ENCODE measurements at places on chromosomes 1 and 21.

DNA sequence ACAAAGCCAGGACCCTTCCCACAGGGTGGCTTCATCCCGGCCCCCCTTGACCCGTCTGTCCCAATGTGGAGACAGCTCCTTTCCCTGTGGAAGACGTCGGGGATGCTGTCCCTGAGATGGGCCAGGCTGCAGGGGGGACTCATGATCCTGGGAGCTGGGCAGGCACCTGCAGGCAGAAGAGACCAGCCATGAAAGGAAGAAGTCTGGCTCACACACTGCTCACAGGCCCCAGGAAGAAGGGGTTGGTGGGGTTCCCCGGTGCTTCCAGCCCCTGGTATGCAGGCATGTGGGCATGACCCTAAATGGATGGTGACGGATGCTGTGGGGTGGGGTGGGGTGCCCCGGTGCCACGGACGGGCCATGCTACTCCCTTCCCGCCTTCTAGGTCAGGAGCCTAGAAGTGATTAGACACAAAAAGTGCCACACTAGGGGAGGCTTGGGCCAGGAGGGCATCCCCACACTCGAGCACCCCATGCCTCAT is 8.3 kb downstream of the ACTRT2 start:
- DNase-seq: no peak

DNA sequence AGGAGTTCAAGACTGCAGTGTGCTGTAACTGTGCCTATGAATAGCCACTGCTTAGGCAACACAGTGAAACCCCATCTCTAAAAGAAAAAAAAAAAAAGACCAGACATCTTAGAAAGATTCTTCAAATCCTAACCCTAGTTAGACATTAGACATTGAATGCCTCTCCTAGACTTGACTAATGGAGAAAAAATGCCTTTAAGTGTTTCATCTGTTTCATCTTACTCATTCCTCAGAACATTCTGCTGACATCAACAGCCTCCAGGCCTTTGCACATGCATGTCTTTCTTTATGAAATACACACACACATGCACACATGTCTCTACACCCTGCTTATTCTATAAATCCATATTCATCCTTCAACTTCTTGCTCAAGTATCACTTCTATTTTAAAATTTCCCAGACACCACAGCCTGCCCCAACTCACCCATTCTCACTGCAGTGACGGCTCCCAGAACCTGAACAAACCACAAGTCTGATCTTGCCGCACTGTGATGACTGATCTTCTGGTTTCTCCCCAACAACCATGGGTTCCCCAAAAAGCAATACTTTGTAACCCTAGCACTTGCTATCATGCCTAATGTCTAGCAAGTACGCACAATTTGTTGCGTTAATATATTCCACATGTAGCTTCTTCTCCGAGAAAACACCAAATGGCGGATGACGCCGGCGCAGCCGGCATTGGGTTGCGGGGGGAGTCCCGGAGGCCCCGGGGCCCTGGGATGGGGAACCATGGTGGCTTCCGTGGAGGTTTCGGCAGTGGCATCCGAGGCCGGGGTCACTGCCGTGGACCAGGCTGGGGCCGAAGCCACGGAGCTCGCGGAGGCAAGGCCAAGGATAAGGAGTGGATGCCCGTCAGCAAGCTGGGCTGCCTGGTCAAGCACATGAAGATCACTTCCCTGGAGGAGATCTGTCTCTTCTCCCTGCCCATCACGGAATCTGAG is 37.4 kb downstream of the LRRC52 start:
- DNase-seq: peak; percentile 35

DNA sequence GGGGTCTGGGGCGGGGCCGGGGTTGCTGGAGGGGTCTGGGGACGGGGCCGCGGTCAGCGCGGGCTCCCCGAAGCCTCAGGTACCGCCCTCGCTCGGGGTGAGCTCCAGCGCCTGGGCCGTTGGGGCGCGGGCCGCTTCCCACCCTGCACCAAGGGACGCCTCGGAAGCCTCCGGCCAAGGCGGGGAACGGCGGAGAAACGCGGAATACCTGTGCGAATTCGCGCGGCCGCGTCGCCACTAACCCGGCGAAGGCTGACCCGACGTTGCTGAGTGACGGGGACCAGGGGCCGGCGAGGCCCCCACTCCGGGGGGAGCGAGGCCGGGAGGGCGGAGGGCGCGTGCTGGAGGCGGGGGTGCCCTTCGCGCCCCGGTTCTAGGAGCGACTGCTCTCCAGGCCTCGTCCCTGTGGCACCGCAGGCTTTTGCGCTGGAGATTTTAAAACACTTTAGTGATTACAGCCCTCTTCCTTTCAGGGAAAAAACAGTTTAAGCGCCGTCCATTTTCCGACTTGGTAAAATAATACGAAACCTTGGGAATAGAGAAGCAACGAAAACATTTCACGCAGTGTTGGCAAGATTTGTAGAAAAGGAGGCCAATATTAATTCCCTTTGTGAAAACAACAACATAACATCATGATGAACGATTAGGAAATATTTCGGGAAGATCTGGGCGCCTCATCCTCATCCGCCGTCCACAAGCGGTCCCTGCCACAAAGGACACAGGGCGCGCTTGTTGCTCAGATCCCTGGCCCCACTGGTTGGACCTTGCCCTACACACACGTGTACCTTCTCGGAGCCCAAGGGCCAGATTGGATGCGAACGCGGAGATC is 971 bp upstream of the GNG4 start:
- peak; percentile 7 for DNase-seq

DNA sequence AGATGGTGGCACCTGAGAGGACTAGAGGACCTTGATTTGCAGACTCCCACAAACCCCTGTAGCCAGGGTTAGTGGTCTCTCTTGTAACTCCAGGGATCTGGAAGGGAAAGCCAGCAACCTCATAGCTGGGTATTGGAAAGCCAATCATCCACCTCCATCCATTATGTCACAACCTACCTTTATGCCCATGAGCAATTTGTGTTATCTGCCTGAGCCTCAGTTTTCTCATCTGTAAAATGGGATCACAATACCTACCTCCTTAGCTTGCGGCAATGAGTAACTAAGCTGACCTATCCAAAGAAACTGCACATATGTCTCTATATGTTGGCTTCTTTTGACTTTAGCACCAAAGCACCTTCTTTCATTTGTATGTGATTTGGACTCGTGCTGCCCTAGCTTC is 14.5 kb downstream of the DLGAP3 start:
- no peak for DNase-seq

GRCh38 chr1:229280921-229281320 is 10.0 kb downstream of the RAB4A start:
- DNase-seq: peak; percentile 28

GRCh38 chr1:90986953-90987352 is 34.9 kb downstream of the ZNF644 start:
- no peak for DNase-seq

DNA sequence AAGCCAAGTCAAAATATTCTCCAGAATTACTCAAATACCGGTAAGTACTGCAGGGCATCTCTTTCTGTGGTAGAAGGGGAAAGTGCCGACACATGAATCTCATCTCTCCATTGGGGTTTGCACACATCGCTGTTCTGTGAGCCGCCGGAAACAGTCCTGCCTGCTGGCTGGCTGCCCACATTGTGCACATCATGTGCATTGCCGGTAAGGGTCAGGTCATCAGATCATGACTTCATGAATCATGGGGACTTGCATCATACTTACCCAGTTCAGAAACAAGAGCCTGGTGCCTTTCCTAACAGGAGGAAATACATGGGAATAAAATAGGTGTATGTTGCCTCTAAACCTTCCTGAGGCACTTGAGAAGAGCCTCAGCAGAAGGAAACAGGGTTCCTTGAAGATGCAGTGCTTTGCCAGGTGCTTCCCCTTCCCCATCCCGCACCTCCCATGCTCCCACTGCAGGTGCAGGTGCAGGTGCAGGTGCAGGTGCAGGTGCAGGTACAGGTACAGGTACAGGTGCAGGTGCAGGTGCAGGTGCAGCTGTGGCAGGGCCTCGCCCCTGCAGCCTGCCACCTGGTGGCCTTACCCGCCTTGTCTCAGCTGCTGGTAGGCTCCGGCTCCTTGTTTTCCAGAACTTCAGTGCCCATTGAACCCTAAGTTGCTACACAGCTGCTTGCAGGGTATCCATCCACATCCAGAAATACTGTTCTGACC is 26.5 kb downstream of the GPR137B start:
- peak; percentile 85 for DNase-seq

DNA sequence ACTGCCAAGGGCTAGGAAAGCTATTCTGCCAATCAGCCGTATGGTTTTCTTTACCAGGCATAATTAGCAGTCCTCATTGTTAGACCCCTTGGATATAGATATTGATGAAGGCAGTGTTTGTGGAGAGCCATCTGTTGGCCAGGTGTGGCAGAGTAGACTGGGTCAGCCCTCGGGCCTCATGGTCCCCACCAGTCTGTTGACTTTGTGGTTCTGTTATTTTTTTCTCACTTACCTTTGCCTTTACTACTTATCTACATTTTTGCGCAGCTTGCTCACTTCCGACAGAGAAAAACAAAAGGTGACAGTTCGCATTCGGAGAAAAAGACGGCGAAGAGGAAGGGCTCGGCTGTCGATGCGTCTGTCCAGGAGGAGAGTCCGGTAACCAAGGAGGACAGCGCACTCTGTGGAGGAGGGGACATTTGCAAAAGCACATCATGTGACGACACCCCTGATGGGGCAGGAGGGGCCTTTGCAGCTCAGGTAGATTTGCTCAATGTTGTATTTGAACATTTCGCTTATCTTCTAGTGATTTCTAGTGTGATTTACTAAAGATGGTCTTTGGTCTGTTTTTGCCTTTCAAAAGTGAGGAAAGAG is 2.3 kb downstream of the PCNT start:
- DNase-seq: no peak

DNA sequence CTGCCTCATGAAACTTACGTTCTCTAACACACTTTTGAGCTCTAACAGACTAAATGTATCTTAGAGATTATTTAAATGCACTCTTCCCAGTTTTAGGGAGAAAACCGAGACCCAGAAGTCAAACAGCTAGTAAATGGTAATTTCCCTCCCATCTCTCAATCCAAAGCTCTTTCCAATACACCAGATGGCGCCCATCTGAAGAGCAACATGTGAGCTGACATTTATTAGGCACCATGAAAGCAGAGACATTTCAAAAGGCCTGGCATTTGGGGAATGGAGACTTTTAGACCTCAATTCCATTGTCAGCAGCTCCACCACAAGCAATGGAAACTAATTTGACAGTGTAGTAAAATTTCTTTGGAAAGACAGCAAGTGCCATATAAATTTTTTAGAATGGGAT is 191.4 kb downstream of the DAB1 start:
- DNase-seq: peak; percentile 6

GRCh38 chr1:205668951-205669340 is 11.4 kb downstream of the SLC45A3 start:
- peak; percentile 52 for DNase-seq

- DNase-seq: no peak
Observed at GRCh38 chr1:36950604-36951291, 83.6 kb downstream of the GRIK3 start.

- DNase-seq: no peak
Observed at GRCh38 chr21:38404177-38404576, 94.1 kb downstream of the ERG start.

DNA sequence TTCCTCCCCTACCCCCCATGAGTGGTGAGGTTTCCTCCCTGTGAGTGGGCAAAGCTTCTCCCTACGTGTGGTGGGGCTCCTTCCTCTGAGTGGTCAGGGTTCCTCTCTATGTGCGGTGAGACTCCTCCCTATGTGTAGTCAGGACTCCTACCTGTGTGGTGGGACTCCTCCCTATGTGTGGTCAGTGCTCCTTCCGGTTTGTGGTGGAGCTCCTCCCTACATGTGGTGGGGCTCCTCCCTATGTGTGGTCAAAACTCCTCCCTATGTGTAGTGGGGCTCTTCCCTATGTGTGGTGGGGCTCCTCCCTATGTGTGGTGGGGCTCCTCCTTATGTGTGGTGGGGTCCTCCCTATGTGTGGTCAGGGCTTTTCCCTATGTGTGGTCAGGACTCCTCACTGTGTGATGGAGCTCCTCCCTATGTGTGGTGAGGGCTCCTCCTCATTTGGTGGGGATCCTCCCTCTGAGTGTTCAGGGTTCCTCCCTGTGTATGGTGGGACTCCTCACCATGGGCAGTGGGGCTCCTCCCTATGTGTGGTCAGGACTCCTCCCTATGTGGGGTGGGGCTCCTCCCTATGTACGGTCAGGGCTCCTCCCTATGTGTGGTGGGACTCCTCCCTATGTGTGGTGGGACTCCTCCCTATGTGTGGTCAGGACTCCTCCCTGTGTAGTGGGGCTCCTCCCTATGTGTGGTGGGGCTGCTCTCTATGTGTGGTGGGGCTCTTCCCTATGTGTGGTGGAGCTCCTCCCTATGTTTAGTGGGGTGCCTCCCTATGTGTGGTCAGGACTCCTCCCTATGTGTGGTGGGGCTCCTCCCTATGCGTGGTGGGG is 29.1 kb downstream of the PRSS38 start:
- DNase-seq: no peak

GRCh38 chr1:24379733-24380315 is 33.8 kb downstream of the STPG1 start:
- DNase-seq: peak; percentile 82

GRCh38 chr1:21721295-21721985 is 52.3 kb upstream of the RAP1GAP start:
- DNase-seq: no peak

DNA sequence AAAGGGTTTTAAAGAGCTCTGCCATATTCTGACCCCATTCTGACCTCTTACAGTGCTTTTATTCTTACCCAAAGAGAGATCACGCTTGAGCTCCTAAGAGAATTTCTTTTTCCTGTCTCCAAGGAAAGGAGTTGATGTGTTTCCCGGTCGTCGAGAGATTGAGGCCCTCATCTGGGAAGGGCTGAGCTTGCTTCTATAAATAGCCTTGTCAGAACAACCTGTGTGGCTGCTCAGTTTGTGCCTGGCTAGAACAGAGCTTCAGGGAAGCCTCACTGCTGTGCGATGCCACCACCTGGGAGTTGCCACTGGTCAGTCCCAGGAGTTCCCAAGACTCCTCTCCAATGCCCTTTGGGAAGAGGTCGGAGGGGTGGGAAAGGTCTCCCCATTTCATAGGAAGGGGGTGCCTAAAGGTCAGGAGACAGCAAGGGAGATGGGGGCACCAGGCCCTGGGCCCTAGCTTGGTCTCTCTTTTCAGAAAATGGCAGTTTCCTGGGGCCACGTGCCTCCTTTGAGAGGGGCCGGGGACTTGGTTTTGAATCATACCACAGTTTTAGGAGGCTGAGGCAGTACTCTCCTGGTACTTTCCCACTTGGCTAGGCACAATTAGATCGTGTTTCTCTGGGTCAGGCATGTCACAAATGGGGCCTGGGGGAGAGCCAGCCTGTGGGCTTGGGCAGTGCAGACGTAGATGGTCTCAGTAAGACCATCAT is 52.1 kb downstream of the EIF2D start:
- DNase-seq: no peak
